ENCODE measurements at places on chromosomes 1 and 21.

DNA sequence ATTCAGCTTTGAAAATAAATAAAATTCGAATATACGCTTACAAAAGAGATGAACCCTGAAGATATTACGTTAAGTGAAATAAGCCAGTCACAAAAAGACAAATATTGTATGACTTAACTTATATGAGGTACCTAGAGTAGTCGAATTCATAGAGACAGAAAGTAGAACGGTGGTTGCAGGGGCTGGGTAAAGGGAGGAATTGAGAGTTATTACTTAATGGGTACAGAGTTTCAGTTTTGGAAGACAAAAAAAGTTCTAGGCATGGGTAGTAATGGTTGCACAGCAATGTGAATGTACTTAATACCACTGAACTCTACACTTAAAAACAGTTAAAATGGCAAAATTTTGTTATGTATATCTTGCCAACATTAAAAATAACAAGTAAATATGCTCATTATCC, 48.6 kb upstream of the ZNHIT6 start:
- DNase-seq, result no peak

GRCh38 chr21:42405064-42406013, 1.6 kb downstream of the UBASH3A start:
- DNase-seq, result no peak

- DNase-seq, result no peak
These were observed 31.7 kb upstream of the LAX1 start for GRCh38 chr1:203733009-203733863.

DNA sequence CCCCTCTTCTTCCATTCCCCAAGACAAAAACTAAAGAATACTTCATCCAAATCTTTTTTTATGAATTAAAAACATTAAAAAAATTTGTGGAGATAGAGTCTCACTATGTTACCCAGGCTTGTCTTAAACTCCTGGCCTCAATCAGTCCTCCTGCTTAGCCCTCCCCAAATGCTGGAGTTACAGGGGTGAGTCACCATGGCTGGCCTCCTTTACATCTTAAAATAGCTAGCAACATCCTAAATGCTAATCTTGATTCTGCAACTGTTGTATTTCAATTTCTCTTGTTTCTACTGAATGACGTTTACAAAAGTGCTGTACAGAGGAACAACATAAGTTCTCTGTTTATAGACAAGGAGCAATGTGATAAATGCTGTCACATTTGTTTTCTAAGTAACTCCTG, 483.5 kb downstream of the ADGRL2 start:
- no peak for DNase-seq

DNA sequence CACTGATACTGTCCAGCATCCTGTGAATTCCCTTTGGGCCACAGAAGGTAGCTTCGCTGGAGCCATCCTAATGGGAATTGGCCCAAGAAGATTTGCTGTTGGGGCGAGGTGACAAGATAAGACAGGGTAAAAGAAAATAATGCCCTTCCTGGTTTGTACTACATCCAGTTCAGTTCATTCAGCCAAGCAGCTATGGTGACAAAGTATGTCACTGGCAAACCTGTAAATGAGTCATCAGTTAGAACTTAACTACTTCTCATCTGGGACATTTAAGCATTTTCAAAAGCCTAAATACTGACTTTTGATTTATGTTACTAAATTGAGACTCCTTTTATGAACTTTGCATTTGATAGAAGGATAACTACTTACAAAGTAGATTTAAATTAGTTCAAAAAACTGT, 54.2 kb downstream of the WDR64 start:
- no peak for DNase-seq

- DNase-seq, result no peak
These were observed 174.5 kb downstream of the DENND1B start for GRCh38 chr1:197600751-197601150.

DNA sequence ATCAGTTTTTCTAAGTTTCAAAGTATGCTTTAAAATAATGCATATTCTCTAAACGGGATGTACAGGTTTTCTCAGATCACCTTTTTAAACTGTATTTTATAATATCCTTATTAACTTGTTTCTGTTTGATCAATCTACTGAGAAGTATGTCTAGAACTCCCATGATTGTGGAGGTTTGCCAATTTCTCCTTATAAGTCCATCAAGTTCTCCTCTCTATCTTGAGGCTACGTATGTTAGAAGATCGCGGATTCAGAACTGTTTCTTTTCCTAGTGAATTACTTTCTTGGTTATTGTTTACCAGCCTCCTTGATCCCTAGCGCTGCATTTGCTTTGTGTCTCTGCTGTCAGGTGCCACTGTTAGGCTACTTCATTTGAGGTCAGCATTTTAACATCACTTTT, 89.2 kb downstream of the NPHP4 start:
- no peak for DNase-seq

- DNase-seq, result no peak
These were observed 221.3 kb downstream of the PBX1 start for GRCh38 chr1:164780111-164780812.

GRCh38 chr1:6212193-6212959, 6.5 kb downstream of the RNF207 start:
- no peak for DNase-seq

DNA sequence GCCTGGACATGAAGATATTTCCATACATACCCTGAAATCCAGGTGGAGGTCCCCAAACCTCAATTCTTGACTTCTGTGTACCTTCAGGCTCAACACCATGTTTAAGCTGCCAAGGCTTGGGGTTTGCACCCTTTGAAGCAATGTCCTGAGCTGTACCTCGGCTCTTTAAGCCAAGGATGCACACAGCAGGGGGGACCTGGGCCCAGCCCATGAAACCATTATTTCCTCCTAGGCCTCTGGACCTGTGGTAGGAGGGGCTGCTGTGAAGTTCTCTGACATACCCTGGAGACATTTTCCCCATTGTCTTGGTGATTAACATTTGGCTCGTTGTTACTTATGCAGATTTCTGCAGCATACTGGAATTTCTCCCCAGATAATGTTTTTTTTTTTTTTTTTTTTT, 184.3 kb upstream of the RGS18 start:
- DNase-seq, result no peak

- DNase-seq, result no peak
These were observed 175.4 kb downstream of the HIVEP3 start for GRCh38 chr1:41743366-41743765.

DNA sequence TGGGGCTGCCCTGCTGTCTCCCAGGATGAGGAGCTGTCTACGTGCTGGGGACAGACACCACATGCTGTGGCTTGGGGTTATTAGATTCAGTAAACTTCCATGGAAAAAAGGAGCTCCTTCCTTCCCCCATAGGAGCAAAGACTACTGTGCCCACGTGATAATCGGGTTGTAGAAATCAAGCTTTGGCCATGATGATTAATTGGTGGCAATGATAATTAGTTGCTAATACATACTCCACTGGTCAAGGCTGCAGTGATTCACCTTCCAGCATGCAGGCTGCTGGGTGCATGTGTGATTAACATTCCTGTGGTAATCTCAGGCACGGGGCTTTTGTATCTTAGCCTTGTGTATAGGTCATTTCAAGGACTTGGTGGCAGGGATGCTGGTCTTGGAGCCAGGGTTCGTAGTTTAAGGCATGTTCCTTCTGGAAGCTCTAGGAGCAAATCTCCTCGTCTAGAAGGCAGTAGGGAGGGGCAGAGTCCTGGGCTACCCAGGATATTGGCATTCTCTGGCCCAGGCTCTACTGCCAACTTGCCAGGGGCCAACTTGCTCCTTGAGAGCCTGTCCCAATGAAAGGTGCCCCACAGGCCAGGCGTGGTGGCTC, 41.4 kb downstream of the TMCO4 start:
- DNase-seq, result no peak

DNA sequence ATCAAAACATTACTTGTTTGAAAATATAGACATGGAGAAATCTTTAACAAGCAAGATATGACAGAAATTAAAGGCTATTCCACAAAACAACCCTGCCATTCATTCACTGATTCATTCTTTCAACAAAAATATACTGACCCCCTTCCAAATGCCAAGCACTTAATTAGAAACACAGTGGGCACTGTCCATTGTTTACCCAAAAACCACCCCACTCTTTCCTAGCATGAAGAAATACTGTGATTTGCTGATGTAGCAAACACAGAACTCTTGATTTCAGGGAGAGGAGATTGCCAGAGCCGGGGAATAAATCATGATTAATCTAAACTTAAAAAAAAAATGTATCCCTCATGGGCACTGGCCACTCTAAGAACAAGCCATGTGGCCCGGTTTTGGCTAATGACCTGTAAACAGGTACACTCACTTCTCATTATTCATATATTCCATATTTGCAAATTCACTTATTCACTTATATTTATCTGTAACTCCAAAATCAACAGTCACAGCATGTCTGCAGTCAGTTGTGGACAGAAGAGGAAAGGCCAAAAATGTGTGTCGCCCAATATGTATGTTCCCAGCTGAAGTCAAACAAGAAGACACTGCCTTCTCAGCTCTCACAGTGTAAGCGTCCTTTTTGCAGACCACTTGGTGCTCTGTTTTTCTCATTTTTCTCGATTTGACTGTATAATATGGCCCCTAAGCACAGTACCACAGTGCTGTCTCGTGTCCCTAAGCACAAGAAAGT, 133.1 kb downstream of the SMYD3 start:
- no peak for DNase-seq

DNA sequence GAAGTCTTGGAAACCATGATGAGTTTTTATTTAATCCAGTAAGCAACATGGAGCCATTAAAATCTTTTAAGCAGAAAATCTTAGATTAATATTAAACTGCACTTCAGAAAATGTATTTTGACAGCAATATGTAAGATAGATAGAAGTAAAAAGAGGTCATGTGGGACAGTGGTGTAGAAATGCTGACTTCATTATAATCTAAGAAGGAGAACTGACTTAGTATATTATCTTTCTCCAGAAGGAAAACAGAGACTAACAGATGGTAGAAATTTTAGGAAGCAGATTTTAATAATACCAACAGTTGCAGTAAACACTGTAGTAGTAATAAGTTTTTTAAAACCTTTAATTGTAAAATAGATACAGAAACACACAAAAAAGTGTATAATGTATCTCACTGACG, 272.9 kb downstream of the TPR start:
- DNase-seq, result no peak

DNA sequence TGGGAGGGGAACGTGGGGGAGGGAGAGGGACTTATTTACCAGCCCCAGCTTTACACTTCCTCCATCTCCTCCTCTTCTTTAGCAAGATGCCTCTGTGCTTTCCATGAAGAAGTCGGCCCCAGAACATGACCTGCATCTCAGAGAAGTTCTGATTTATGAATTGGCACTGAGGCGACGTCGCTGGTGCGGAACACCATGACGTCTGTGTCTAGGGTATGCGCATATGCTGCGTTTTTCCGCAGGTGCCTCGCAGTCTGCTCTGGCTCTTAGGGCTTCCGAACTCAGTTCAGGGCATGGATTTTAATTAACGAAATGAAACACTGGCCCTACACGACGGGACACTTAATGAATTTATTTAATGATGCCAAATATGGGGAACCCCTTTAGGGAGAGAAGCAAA, 510.3 kb downstream of the SMYD3 start:
- no peak for DNase-seq

DNA sequence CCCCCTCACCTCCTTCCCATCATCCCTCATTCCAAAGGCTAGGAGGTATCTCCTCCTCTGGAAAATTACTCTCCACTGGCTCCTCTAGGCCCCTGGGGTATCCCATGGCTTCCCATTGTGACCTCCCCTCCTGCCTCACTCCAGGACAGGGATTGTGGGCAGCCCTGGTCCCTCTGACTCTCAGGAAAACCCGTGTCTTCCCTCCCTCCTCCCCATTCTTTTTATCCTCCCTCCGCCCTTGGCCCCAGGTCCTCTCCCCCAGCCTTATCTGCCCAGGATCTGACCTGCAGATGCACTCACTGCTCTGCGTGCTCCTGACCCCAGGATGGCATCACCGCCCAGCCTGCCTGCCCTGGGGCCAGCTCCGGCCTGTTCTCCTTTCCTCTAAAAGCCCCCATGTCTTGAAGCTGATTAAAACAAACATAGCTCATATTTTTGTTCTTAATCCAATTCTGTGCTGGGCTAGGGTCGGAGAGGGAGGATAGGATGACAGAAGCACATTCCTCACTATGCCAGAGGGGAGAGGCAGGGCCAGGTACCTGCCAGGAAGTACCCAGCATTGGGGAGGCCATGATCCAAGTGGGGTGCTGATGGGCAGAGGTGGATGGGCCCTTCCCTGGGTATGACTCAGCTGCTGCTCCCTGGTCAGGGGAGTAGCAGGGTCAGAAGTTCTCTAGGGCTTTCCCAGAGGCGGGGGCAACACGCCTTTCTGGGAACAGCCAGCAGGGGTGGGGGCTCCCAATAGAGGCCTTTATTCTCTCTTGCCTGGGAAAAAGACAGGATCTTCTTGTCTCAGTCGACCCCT, 13.8 kb upstream of the UBL4B start:
- no peak for DNase-seq

GRCh38 chr1:179087665-179088064, 5.8 kb downstream of the TOR3A start:
- no peak for DNase-seq

GRCh38 chr1:11831945-11832725, 15.4 kb downstream of the NPPA start:
- DNase-seq, result no peak

- DNase-seq, result no peak
These were observed at the start of gene PDZK1 for GRCh38 chr1:145707183-145707867. TSS of gene PDZK1 (minus strand) at chr1:145707368. CDS start at chr1:145688021, 19,347 bp downstream.

GRCh38 chr21:39453571-39454179, 1.9 kb downstream of the SH3BGR start:
- DNase-seq, result no peak

DNA sequence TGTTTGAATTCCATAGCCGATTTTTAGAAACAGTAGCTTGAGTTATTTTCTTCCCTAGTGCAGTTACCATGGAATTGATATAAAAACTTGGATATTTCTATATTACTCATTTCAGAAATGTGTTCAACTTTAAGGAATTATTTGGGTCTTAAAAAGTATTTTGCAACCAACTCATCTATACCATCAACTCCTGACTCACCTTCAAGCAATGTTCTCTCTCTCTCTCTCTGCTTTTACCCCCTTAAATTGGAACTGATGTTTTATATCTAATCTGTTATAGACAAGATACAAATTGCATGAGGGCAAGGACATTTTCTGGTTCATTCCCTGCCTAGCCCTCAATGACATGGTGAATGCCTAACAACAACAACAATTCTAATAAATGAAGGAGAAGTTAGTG, 214.7 kb upstream of the NRIP1 start:
- no peak for DNase-seq

GRCh38 chr21:43361493-43362296, 65.2 kb downstream of the SIK1 start:
- DNase-seq, result no peak

Measured in NCI-H1930 (cell line).